ENCODE measurements at places on chromosomes 3 and 15.

DNA sequence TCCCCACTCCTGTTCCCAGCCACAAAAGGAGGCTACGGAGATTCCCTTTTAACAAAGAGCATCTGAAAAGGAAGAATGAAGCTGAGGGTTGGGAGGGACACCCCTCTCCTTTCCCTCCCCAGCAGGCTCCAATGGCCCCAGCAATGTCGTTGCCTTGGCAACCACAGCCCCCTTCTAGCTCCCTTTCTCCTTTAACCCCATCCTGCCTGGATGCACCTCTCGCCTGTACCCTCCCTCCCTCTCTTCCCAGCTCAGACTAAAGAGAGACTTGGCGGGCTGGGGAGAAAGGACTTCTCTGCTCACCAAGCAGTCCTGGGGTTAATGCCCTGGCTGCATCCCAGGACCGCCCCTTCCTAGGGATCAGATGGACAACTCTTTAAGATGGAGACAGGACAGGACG, 7.1 kb upstream of the RPL29 start:
- no peak for DNase-seq

DNA sequence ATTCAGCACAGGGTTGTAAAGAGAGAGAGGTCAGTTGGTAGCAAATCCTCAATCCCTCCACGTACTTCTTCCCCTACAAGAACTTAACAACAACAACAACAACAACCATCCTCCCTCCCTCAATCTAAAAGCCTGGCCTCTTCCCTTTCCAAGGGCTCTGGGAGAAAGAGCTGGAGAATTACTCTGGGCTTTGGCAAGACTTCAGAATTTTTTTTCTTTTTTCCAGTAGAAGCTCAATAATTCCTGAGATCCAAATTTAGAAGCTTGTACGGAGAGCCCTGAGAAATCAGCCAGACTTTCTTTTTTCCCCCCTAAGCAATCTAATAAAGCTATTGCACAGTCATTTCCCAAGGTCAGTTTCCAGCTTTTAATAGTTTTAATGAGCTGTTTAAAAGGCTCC, 95.8 kb upstream of the CACNA2D3 start:
- DNase-seq, result no peak

- DNase-seq, result no peak
Measured at GRCh38 chr3:126347543-126348161, 9.6 kb downstream of the KLF15 start.

- no peak for DNase-seq
Measured at GRCh38 chr15:35136321-35137189, 51.5 kb upstream of the NANOGP8 start.

DNA sequence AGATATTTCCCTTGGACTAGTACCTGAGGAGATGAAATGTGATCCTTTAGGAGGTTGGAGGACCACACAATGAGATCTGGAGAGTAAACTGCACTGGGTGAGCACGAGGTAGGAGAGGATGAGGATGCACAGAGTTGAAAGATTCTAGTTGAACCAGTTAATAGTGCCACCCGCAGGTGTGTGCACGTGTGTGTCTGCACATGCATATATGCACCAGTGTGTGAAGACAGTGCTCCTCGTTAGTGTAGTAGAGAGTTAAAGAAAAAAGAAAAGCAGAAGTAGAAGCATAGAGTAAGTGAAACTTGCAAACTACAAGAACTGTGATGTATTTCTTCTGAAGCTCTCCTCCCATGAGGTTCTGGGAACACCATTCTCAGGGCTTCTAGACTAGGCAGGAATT, 8.4 kb downstream of the MED12L start:
- no peak for DNase-seq

GRCh38 chr3:142180761-142181362, 31.5 kb upstream of the TFDP2 start:
- no peak for DNase-seq

DNA sequence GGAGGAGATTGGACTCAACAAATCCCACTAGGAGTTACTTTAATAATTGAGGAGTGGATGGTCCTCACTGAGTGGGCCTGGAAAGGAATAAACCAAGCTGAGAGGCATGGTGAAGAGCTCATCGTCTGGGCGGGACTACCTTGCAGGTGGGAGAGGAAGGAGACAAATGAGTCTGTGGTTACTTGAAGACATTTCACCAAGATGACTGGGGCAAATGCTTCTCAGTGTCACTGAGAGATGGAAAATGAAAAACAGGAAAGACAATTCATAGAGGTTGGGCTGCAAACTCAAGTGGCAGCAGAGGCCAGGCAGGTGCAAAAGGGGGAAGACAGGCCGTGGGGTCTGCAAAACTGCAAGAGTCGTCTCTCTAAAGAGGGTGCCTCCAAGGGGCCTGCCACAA, 1.5 kb upstream of the ARHGAP31 start:
- no peak for DNase-seq

- no peak for DNase-seq
Measured at GRCh38 chr3:143255739-143256138, 136.2 kb downstream of the CHST2 start.

- no peak for DNase-seq
Measured at GRCh38 chr3:195180490-195181112, 90.4 kb downstream of the XXYLT1 start.

GRCh38 chr3:155634121-155634719, 110.7 kb downstream of the PLCH1 start:
- DNase-seq, result no peak

DNA sequence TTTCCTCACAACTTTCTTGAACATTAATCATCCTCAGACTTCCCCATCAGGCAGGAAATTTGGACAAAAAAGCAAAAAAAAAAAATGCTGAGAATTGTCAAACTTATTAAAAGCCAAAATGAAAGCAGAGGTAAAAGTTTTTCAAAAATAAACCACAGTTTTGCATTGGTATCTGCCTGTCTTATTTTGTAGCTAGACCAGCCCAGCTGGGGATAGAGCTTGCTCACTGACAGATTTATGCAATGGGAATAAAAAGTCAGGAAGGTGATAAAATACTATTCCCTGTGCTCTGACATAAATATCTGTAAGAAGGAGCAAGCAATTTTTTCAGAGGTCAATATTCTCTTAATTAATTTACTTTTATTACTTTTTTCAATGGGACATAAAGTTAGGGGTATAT, 1006.7 kb upstream of the ALCAM start:
- DNase-seq, result no peak

GRCh38 chr3:44111482-44111881, 130.2 kb upstream of the TOPAZ1 start:
- DNase-seq, result no peak

GRCh38 chr3:57700737-57701136, 7.9 kb upstream of the DENND6A start:
- DNase-seq, result no peak

- no peak for DNase-seq
Measured at GRCh38 chr15:60009980-60010732, 6.0 kb downstream of the FOXB1 start.

- no peak for DNase-seq
Measured at GRCh38 chr15:74336061-74337005, 31.1 kb downstream of the CYP11A1 start.

GRCh38 chr3:40886660-40887425, 312.5 kb upstream of the CTNNB1 start:
- no peak for DNase-seq

GRCh38 chr3:194720048-194720447, 34.4 kb downstream of the FAM43A start:
- no peak for DNase-seq

- DNase-seq, result no peak
Measured at GRCh38 chr3:196617256-196617655, 22.2 kb upstream of the NRROS start.

DNA sequence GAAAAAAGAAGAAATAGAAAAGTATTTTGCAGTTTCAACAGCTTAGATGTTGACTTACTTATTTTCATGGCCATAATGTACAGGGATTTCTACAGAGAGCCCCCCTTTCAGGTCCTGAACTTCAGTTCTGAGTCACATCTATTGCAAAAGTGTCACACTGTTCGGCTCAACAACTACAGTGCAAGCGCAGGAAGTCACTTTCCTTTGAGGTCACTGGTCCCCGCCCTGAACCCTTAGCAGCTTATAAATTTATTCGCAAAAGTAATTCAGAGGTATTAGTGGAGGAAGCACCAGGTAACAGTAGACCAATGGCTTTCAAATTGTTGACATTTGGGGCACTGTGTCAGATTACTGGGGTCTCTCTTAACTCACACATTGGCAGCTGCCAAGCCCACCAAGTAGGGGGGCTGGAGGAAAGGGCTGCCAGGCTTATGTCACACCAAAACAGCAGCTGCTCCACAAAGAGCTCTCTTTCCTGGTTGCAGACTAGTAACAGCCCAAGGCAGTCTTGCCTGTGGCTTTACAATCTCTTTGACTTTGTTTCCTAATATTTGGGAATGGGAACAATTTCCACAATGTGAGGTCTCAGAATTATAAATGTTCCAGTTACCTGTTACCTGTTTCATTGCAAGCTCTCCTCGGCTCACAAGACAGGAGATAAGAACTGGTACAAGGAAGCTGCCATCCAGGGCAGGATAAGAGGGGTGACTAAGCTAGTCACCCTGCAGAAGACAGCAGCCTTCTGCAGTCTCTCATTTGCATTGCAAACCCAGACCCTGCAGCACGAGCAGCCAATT, 130.2 kb upstream of the STRIT1 start:
- no peak for DNase-seq

DNA sequence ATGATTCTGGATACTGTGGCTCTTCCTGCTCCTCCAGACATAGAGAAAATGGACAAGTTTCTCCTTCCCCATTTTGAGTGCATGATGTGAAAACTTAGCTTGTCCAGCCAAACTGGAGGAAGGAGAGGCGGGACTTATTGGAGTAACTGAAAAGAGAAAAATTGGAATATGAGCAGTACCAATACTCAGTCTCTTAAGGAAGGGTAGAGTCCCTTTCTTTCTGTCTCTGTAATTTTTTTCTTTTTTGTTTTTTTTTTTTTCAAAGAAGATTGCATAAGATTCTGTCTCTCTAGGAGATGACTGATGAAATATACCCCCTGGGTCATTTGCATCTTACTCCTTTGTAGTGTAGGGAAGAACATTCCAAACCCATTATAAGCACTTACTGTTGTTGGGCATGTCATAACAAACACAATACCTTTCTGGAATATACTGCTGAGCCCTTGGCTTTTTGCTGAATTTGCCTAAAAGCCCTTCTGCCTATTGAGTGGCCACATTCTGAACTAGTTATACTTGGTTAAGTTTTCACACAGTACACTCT, 498.1 kb upstream of the TPRG1 start:
- DNase-seq, result no peak
